Activated naive CD4-positive, alpha-beta T cell treated with Interleukin-2 at 50 U/mL for 16 hours (primary cell): ENCODE measurements at places on chromosomes 7 and 10.

DNA sequence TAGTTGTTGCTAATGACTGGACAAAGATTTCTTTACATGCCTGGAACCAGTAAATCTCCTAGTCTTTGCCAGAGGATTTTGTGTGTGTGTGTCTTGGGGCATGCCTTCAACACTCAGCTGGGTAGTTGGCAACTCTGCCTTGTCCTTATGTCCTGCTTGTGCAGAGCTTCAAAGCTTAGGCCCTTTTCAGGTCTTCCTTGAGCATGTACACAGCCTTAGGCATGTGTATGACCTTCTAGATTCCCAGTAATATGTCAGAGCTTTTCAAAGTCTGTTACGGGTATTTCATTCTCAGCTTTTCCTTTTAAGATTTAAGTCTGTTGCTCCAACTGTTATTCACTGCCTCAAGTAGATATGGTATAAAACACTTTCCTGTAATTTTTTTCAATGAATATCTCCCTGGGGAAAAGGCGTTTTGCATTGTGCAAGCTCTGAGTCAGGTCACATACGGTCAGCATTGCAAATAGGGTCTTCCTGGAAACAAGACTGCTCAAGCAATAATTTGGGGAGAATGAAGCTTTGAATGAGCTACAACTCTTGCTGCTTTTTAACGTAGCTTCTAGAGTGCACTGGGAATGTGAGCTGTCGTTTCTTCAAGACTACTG lies 25.5 kb downstream of the SHOC2 start:
- no peak for DNase-seq

DNA sequence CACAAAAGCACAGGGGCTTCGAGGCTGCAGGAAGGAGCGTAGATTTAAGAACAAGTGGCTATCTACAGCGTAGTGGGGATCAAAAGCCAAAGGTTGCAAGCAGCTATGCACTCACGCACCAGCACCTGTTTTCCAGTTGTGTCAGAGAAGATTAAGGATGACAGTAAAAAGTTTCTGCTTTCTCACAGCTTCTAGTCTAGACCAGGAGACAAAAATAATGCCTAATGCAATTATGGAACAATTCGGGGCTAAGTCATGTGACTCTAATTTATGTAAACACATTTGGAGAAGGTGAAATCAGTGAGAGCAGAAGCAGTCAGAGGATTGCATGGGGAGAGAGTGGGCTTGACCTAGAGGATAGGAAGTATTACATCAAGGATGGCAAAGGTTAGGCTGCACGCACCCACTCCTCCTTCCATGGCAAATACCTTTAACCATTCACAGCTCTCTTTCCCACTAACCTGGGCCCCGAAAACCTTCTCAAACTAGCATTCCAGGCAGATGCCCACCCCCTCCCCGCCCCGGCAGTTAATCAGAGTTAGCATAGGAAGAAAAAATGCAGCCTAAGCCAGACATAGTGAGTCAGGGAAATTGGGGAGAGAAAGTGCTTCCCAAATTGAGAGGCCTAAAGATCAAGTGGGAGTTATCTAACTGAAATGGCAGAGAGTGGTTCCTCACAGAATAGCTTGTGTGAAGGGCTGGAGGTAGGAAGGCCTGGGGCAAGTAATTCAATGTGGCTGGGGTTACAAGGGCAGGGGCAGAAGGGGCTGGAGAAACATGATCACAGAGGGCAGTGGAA lies 48.2 kb upstream of the GPAM start:
- DNase-seq = no peak

GRCh38 chr7:116633131-116633988 lies 38.6 kb upstream of the MET start:
- DNase-seq = no peak

GRCh38 chr7:147432079-147432478 lies 1158.5 kb upstream of the C7orf33 start:
- no peak for DNase-seq

DNA sequence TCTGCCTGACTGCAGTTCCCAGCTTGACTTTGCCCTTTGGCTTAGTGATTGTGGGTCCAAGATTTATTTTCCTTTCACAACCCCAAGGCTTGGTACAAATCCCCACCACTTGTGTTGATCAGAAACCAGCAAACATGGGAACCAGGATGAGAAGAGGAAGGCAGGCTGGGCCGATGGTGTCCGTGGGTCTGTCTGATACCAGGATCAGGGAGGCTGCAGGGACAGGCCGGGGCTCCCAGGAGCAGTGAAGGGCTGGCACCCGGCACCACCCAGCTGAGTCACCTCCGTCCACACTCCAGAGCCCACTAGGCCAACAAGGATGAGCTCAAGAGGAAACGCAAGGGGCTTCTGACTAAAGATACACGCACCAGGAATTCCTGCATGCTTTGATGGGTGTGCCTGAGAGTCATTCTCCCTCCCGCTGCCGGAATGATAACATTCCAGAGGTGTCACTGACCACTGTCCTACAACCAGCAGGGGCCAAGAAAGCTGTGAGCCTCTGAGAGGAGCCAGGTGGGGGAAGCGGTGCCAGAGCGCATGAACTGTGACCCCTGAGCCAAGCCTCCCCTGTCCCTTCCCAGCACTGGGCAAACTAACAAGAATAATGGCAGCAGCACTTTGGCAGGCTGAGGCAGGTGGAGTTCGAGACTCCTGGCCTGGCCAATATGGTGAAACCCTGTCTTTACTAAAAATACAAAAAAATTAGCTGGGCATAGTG lies 29.2 kb upstream of the PROSER2 start:
- DNase-seq = no peak

DNA sequence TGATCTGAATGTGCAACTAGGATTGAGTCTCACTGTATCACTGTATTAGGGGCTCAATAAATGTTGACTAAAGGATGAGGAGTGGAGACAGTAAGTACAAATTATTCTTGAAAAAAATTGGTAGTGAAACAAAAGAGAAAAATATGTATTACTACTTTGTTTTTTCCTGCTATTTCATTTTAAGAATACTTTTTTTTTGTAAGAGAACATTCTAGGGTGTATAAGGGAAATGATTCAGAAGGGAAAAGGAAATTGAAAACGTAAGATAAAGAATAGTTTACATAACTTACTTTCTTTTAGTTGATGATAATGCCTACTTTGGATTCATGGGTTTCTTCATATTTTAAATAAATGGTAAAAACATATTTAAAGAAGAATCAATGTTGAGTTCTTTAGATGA lies 9.6 kb downstream of the CAPZA2 start:
- DNase-seq = no peak

- no peak for DNase-seq
Measured at GRCh38 chr7:15175152-15175551, 272.6 kb upstream of the DGKB start.

DNA sequence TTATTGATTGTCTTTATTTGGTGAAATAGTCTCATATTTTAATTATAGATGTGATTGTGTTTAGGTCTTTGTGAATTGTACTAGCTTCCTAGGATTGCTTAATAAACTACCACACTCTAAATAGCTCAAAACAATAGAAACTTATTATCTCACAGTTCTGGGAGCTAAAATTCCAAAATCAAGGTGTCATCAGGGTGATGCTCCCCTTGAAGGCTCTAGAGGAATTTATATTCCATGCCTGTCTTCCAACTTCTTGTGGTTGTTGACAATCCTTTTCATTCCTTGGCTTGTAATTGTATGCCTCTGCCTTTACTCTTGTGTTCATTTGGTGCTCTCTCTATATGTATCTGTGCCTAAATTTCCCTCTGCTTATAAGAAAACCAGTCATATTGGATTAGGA lies 155.3 kb upstream of the AKR1E2 start:
- no peak for DNase-seq

DNA sequence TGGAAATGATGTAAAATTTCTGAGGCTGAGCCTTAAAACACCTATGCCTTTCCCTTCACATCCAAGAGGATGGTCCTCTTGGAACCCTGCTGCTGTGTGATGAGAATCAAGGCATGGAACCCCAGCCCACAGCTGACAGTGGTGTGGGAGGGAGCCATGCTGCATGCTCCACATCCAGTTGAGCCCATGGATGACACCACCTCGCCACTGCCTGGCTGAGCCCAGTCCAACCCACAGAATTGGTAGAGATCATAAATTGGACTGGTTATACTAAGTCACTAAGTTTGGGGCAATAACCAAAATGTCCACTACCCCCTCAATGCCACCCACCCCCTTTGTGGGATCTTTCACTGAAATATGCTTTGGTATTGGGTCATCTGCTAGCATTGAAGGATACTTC lies 45.9 kb upstream of the C10orf90 start:
- no peak for DNase-seq

DNA sequence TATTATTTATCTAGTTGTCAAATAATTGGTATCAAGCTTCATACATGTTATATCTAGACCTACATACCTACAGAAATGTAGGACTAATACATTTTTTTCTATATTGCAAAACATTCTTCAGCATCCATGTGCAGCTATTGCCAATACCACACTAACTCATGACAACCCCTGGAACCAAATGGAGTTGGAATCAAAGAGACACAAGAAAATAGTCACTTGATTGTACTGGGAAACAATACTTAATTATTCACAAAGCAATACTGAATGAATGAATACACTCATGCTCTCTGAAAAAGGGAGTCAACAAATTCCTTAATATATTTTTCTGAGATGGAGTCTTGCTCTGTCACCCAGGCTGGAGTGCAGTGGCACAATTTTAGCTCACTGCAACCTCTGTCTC lies 10.4 kb upstream of the CFAP43 start:
- DNase-seq = no peak

GRCh38 chr10:79445977-79446757 lies 743 bp upstream of the ZCCHC24 start:
- peak; percentile 22 for DNase-seq

DNA sequence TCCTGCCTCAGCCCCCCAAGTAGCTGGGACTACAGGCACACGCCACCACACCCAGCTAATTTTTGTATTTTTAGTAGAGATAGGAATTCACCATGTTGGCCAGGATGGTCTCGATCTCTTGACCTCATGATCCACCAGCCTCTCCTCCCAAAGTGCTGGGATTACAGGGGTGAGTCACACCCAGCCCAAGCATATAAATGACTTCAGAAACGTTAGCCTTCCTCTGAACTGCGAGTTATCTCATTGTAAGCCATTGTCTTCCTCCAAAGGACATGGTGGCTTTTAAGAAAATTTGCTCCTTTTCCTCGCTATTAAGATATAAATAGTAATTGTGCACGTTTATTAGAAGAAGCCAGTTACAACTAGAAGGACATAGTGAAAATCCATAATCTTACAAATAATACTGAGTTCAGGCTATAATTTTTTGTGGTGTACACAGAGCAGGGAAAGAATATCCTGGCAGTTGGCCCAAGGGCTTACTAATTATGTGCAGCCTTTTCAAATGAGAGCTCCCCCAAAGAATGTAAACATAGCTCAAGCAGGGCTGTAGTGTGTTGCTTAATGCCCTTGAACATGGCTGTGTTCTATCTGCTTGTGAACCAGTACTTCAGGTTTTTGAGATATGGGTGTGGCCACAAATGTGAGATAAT lies 495.8 kb downstream of the PARD3 start:
- DNase-seq = no peak

DNA sequence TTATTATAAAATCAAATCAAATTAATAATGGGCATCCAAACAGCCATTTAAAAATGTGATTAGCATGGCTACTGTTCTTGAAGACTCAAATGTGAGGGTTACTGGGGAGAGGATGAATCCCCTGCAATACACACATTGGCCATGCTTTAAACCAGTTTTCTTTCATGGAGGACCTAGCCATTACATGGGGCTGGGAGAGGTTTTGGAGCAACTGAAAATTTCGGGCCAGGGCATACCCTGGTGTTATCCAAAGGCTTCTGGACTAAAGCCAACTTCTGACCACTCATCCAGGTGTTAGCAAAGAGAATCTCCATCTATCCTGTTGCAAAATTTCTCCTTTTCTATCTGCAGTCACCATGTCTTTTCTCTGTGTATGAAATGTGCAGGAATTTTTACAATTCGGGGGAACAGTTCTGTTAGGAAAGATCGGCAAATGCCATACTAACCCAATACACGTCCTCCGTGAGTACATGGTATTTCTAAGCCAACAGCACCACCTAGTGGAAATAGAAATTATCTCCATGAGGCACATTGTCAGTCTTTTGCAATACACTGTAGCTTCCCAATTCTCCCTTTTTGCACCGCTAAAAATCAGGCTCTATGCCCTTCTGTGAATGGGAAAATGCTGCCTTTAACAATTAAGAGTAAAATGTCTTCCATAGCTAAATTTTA lies 47.0 kb upstream of the ZNF107 start:
- no peak for DNase-seq

DNA sequence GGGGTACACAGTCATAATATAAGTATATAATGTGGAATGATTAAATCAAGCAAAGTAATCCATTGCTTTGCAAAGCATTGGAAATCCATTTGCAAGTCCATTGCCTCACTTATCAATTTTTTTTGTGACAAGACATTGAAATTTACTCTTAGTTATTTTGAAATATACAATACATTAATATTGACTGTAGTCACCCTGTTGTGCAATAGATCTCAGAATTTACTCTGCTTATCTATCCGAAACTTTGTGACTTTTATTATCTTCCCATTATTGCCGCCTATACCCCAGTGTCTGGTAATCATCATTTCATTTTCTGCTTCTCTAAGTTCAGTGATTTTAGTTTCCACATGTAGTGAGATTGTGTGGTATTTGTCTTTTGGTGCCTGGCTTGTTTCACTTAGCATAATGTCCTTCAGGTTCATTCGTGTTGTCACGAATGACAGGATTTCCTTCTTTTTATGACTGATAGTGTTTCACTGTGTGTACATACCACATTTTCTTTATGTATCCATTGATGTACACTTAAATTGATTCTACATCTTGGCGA lies 5.8 kb downstream of the MALRD1 start:
- no peak for DNase-seq

GRCh38 chr7:29464753-29465152 lies 98.9 kb upstream of the PRR15 start:
- DNase-seq = no peak

GRCh38 chr7:76016191-76016947 lies 22.0 kb upstream of the TMEM120A start:
- DNase-seq = no peak

- DNase-seq = no peak
Measured at GRCh38 chr7:47897831-47898230, 50.4 kb downstream of the PKD1L1 start.

DNA sequence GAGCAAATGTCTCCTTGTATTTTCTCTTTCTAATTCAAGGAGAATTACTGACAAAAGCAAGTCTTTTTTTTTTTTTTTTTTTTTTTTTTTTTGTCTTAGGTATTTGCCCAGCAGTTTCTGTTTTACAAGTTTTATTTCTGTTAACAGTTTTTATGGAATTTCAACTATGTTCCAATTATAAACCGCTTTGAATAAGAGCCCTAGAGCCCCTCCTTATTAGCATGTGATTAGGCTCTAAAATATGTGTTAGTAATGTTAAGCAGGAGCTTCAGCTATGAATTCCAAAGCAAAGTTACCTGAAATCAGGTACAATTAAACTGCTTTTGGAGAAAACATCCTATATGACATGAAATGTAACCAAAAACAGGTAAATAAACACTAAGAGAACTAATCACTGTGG lies 997.0 kb upstream of the POT1 start:
- DNase-seq = no peak

- DNase-seq = peak; percentile 21
Measured at GRCh38 chr10:93541402-93542357, 24.8 kb upstream of the FFAR4 start.

- DNase-seq = no peak
Measured at GRCh38 chr10:36629476-36629875, 495.9 kb upstream of the ANKRD30A start.

- peak; percentile 54 for DNase-seq
Measured at GRCh38 chr7:112869111-112869774, 79.0 kb upstream of the TMEM168 start.
